Activated T-cell treated with anti-CD3 and anti-CD28 coated beads for 24 hours (primary cell): ENCODE measurements at places on chromosomes 3 and 15.

DNA sequence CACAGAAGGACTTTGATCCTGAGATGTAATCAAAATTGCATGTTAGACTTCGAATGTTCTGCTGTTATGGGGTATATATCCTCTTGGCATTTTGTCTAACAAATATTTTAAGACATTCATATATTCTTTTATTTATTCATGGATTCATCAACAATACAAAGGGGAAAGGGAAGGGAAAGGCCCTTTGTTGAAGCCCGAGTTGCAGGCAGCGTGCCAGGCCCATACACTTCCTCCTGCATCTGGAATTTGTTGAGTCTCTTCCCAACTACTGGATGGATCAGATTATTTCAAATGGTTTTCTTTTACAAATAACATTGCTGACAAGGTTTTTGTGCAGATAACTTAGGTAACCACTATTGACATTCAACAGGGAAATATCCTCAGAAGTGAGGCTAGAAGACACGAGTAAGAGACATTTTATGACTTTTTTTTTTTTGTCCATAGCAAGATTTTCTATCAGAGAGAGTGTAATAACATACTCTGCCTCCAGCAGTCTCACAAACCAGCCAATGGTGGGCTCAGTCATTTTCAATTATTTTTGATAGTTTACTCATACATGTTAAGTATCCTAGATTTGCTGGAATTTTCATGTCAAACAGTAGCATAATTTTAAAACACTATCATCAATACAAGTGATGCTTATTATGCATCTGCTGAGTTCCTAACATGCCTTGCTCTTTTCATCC is 94.3 kb downstream of the RPL39L start:
- no peak for DNase-seq

GRCh38 chr3:56783644-56784447 is 17.9 kb downstream of the ARHGEF3 start:
- peak; percentile 49 for DNase-seq

GRCh38 chr3:114558271-114558670 is 264.4 kb downstream of the TIGIT start:
- DNase-seq = no peak

DNA sequence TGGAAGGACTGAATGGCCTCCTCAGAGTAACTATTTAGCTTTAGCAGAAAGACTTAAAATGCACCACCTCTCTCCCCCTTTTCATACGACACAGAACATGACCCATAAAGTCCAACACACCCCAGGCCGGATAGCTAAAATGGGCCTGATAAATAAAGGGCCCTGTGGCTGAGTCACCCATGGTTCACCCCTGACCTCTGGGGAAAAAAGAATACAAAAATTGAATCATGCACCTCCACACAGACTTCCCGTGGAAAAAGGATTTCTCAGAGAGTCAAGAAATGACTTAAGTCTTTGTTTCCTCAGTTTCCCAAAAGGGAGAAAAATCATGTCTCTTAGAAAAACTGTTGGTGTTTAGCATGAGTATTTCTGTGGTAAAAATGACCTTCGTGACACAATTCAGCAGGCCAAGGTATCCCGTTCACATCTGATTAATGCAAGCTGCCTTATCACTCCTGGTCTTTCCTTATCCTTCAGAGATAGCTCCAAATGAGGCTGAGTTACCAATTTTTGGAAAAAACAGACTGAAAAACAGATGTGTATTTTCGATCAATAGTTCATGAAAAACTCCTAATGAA is 34.0 kb upstream of the ARHGEF3 start:
- no peak for DNase-seq

DNA sequence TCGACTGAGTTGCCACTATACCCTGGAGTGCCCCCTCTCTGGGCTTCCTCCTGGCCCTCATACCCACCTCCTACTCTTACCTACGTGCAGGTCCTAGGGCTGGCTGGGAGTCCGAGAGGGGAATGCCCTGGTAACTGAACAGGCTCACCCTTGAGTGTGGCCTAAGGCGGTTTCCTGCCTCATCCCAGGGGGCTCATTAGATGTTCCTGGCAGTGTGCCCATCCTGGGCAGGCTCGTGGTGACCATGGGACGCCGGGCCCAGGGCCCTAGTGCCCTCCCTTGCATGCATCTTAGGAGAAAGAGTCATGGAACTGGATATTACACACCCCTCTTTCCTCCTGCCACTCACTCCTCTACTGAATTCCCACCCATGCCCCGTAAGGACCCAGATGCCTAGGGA is 2.8 kb downstream of the SEMA4B start:
- DNase-seq = no peak

- no peak for DNase-seq
Measured at GRCh38 chr15:94061041-94061440, 170.3 kb upstream of the MCTP2 start.

- DNase-seq = no peak
Measured at GRCh38 chr15:79849789-79850188, 47.0 kb downstream of the MTHFS start.

GRCh38 chr3:11362600-11362999 is 90.4 kb downstream of the ATG7 start:
- DNase-seq = no peak

GRCh38 chr3:28334552-28334951 is 14.0 kb upstream of the ZCWPW2 start:
- no peak for DNase-seq

DNA sequence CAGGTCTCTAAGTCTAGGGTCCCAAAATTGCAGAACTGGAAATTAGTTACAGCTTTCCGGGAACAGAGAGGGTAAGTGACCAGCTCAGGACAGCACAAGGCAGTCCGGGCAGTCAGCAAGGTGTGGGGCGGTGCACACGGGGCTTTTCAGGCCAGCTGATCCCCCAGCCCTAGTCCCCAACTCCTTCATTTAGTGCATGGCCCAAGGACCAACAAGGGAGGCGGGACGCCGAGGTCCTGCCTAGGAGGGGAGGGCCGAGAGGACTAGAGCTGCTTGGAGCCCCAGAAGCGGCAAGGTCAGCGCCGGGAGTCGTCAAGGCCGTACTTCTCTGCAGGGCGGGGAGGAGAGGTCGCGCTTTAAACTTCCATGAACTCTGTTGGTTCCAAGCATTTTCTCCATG is 2.0 kb upstream of the PDE8A start:
- DNase-seq = no peak

DNA sequence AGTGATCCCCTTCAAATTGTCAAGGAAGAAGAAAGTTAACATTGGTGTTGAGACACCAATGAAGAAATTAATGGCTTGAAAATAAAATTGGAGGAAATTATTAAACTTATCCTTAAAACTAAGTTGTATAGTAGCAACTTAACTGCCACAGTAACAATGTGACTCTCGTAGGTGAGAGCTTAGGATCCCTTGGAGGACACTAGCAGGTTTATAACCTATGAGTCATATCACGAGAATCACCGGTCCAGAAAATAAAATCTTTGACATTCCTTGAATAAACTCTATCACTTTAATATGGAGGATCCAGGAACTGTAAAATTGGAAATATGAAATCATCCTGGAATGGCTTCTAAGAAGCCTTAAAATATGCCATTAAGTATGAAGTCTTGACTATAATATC is 2.1 kb downstream of the GHSR start:
- DNase-seq = no peak
